ENCODE measurements at places on chromosomes 3 and 15. TPM values are rescaled to one million over a fixed set of nuclear protein-coding genes. Genes with fewer than 3 reads are reported as not detected.
A peak's percentile ranks its signal among the peaks of the same experiment; 100 is the strongest.

Gene CCR3
- total RNA-seq: 0.20 TPM

Gene STXBP5L
- 4.1 TPM for total RNA-seq

Gene FEZF2
- total RNA-seq: not detected

- no peaks in the 10 kb centered on the region for H3K27me3 ChIP-seq
- DNase-seq: peak; percentile 58
- H3K4me3 ChIP-seq: peak overlapping the region; percentile 80
- H3K27ac ChIP-seq: peak overlapping the region; percentile 85
- H3K36me3 ChIP-seq: peaks cover 4% of the 10 kb centered on the region
Observed at GRCh38 chr3:5187920-5188418, 462 bp downstream of the EDEM1 start.

DNA sequence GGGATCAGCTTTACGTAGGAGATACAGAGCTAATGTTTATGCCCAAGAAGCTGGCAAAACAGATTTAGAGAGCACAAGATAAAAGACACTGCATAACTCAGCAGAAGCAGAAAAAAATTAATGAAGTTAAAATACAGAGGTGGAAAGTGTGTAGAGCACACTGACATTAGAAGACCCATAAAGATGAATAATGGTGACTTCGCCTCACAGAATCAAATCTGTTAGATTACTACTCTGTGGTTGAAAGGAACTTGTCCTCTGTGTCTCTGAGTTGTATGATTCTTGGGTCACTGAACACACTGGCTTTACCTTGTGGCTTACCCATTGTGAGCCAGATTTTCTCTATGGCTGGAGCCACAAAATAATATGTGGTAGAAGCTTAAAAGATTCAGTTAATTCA lies 224.4 kb downstream of the PLCH1 start:
- H3K27me3 ChIP-seq: no peaks in the 10 kb centered on the region
- no peak overlapping the region for H3K4me3 ChIP-seq
- H3K36me3 ChIP-seq: no peaks in the 10 kb centered on the region
- DNase-seq: peak; percentile 49
- no peaks in the 10 kb centered on the region for H3K4me1 ChIP-seq

- H3K4me3 ChIP-seq: no peak overlapping the region
- no peaks in the 10 kb centered on the region for H3K27me3 ChIP-seq
- H3K4me1 ChIP-seq: no peaks in the 10 kb centered on the region
- no peak for DNase-seq
- no peak overlapping the region for H3K27ac ChIP-seq
Observed at GRCh38 chr3:110577854-110578253, 493.8 kb upstream of the NECTIN3 start.

GRCh38 chr3:34283751-34284150 lies 485.3 kb downstream of the PDCD6IP start:
- H3K4me1 ChIP-seq: no peaks in the 10 kb centered on the region
- H3K4me3 ChIP-seq: no peak overlapping the region
- DNase-seq: no peak
- no peaks in the 10 kb centered on the region for H3K36me3 ChIP-seq

DNA sequence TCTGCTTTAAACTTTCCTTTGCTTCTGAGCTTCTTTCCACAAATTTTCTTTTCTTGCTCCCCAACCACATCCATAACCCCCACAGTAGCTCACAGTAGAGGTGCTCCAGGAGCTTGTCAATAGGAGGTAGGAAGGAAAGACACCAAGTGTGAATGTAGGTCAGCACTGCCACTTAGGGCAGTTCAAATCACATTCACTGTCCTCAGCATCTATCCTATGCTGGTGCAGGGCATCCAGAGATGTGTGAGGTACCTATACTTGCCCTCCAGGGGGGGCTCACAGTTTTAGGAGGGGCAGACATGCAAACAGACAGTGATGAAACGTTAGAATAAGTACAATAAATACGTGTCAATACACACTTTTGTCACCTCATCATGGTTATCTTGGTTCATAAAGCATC lies 1.5 kb upstream of the SPSB4 start:
- DNase-seq: no peak
- H3K27ac ChIP-seq: no peak overlapping the region
- peaks cover 15% of the 10 kb centered on the region for H3K4me1 ChIP-seq
- H3K4me3 ChIP-seq: no peak overlapping the region

DNA sequence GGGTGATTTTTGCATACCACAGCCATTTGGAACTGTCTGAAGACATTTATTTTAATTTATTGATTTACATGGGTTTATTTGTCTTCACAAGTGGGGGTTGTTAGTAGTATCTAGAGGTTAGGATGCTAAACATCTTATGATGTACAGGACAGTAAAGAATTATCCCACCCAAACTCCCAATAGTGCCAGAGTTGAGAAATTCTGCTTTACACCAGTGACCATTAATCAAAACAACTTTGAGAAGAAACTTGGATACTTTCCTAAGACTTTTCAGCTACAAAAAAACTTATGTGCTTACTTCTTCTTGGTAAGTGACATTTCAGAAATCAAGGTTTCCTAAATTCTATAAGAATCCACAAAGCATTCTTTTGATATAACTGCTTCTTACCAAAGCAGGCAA lies 156.7 kb downstream of the SUCLG2 start:
- no peaks in the 10 kb centered on the region for H3K4me1 ChIP-seq
- DNase-seq: no peak
- no peak overlapping the region for H3K4me3 ChIP-seq
- no peaks in the 10 kb centered on the region for H3K27me3 ChIP-seq
- H3K36me3 ChIP-seq: no peaks in the 10 kb centered on the region

DNA sequence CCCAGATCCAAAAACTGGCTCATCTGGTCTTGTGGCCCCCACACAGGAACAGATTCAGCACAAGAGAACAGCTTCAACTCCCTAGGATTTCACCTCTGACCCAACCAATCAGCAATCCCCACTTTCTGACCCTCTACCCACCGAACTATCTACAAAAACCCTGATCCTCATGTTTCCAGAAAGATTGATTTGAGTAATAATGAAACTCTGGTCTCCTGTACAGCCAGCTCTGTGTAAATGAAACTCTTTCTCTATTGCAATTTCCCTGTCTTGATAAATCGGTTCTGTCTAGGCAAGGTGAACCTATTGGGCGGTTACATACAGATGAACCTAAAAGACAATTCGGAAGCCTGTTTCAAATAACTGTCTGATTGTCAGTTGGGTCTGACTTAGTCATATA lies 847.6 kb upstream of the ALCAM start:
- no peak overlapping the region for H3K4me3 ChIP-seq
- no peaks in the 10 kb centered on the region for H3K4me1 ChIP-seq
- H3K27ac ChIP-seq: no peak overlapping the region
- H3K27me3 ChIP-seq: no peaks in the 10 kb centered on the region
- no peaks in the 10 kb centered on the region for H3K36me3 ChIP-seq

DNA sequence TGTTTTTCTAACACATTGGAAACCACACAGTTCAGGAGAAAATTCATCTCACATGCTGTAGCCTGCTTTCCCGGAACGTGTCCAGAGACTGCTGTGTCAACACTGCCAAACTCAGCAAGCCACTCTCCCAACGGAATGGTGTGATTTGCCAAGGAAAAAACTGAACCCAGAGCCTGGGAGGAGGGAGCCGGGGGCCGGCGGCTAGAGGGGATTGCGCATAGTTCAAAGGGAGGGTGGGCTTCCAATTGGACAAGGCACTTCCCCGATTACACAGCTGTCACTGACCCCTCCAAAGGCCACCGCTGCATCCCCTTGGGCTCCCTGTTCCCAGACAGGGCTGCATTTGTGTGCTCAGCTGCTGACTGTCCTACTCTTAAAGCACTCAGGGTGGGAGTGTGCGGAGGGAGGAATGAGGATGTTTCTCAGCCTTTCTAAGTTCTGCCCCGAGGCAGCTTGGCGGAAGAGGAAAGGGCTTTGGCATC lies 256.2 kb downstream of the ZNF621 start:
- no peaks in the 10 kb centered on the region for H3K36me3 ChIP-seq
- no peaks in the 10 kb centered on the region for H3K27me3 ChIP-seq
- H3K4me3 ChIP-seq: peak overlapping the region; percentile 14
- peaks cover 18% of the 10 kb centered on the region for H3K4me1 ChIP-seq
- H3K27ac ChIP-seq: peak overlapping the region; percentile 85

GRCh38 chr3:194615226-194615625 lies 18.0 kb downstream of the TMEM44 start:
- DNase-seq: no peak
- H3K36me3 ChIP-seq: peaks cover 38% of the 10 kb centered on the region
- H3K4me1 ChIP-seq: no peaks in the 10 kb centered on the region
- H3K27me3 ChIP-seq: no peaks in the 10 kb centered on the region
- no peak overlapping the region for H3K27ac ChIP-seq

- no peaks in the 10 kb centered on the region for H3K27me3 ChIP-seq
- no peaks in the 10 kb centered on the region for H3K4me1 ChIP-seq
- no peak for DNase-seq
Observed at GRCh38 chr15:83123529-83123928, 16.1 kb downstream of the TM6SF1 start.

DNA sequence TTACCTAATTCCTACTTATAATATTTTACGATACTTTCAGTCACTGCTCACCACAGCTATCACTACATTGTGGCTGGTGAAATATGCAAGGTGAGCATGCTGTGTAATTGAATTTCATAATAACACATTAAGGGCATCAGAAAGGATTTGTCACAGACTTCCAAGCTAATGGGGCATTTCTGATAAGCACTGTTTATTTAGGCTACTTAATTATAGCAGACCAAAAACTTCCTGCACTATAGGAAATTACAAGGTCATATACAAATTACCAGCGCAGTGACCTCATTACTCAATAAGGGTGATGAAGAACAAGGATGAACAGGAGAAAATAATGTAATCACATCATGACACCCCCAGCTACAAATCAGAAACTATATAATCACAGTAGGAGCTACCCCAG lies 88.6 kb upstream of the FAM3D start:
- H3K4me1 ChIP-seq: no peaks in the 10 kb centered on the region
- no peaks in the 10 kb centered on the region for H3K27me3 ChIP-seq
- H3K36me3 ChIP-seq: no peaks in the 10 kb centered on the region
- H3K4me3 ChIP-seq: no peak overlapping the region

DNA sequence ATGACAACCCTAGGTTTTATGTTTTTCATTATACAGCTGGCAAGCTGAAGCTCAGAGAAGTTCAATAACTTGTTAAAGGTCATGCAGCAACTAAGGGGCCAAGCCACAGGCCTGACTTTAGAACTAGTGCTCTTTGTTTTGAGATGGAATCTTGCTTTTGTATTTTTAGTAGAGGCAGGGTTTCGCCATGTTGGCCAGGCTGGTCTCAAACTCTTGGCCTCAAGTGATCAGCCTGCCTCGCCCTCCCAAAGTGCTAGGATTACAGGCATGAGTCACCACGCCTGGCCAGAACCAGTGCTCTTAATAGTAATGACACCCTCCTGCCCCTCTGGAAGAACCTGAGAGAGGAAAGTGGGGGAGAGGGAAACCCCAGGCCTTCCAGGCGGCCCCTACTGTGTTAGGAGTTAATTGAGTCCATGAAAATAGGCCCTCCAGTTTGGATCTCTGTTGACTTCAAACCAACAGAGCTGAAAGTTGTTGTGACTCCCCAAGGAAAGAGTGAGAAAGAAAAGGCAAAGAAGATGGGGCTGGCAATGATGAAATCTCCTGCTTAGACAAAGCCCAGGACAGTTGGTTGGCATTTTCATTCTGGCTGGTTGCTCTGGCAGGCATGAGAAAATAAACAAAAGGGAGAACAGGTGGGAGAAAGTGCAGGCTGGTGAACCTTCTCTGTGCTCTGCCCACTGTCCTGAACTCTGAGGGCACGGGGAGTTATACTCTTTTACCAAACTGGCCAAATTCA lies 3.6 kb upstream of the PRRT3 start:
- H3K4me3 ChIP-seq: no peak overlapping the region
- DNase-seq: no peak
- H3K27ac ChIP-seq: no peak overlapping the region
- H3K36me3 ChIP-seq: no peaks in the 10 kb centered on the region

DNA sequence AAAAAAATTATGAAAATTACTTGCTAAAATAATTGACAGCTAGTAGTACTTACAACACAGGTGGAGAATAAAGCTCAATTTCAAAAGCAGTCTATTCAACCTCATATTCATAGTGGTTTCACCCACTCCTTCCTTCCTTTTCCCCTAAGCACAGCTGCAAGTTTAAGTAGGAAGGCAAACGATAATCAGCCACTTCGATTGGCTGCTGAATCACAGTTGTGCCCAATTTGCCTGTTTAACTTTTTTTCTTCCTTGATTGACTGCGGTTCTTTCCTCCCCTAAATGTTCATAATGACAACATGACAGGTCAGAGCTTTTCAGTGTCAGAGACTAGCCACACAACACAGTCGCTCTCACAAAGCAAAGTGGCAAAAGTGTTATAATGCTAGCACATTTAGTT lies 468.0 kb upstream of the GBE1 start:
- H3K27me3 ChIP-seq: no peaks in the 10 kb centered on the region
- no peak for DNase-seq

DNA sequence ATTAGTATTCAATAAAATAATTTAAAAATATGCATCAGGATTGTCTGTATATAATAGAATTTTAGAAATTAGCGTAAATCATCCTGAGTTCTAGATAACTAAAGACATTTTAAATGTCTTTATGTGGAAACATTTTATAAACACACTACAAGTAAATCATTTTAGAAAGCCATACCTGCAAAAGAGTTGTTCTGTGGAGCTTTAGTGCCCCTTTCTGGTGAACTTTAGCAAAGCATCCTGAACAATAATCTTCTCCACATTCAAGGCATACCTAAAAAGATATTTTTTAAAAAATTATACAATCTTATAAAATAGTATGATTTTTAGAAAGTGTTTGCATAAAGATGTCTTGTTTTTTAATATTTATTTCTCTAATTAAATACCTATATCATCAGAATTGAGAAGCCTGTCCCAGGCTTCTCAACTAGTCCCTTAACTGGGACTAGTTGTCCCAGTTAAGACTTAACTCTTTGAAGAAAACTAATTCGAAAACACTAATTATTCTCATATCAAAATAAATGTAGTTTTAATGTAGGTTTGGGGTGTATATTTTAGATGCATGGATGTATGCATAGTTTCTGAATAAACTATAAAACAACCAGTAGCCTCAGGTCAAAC lies 29.7 kb downstream of the ZBBX start:
- no peak overlapping the region for H3K4me3 ChIP-seq
- H3K4me1 ChIP-seq: no peaks in the 10 kb centered on the region
- H3K27ac ChIP-seq: no peak overlapping the region
- H3K36me3 ChIP-seq: no peaks in the 10 kb centered on the region
- H3K27me3 ChIP-seq: no peaks in the 10 kb centered on the region
